SJCRH30 (cell line): ENCODE measurements at places on chromosomes 2 and 18.

DNA sequence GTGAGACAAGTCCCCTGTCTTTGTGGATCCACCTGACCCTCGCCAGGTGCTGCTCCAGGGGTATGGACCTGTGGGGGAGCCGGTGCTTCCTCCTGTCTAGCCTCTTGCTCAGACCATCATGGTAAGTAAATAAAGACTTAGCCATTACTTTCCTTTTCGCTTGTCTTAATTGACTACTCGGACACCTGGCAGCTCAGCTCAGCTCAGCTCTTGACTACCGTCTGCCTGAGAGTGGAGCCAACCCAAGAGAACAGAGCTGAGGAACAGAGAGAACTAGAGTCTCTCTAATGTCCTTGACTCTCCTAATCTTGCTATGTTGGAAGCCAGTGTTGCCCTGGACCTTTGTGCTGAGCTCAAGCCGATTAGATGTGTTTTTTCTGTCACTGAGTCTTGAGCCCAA lies 170.3 kb upstream of the CXCR4 start:
- no peak for DNase-seq

DNA sequence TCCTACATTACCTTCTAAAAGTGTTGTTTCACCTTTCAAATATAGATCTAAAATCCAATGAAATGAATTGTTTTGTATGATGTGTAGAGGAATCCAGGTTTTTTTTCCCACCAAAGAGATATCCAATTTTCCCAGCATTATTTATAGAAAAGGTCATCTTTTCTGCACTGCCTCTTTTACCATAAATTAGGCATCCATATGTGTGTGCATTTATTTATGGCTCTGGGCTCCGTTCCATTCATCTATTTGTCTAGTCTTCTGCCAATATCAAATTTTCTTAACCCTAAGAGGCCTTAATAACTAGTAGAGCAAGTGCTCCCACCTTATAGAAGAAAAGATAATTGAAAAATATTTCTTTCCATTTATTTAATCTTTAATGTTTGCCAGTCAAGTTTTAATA lies 88.3 kb downstream of the ATAD2B start:
- no peak for DNase-seq

- no peak for DNase-seq
Measured at GRCh38 chr2:15201009-15201408, 360.1 kb downstream of the NBAS start.

DNA sequence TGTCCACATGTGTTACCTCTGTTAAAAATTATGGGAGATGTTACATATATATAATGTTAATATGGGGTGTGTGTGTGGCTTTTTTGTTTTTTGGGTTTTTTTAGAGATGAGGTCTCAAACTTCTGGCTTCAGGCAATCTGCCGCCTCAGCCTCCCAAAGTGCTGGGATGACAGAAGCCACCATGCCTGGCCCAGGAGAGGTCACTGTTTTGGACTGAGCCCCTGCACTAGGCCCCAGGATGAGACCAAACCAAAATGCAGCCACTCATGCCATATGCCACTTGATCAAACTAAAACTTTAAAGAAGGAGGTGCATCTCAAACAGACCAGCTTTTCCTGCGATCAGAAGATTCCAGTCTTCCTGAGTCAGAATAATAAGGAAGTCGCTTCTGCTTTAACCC lies 2.5 kb downstream of the ADI1 start:
- DNase-seq, result no peak

DNA sequence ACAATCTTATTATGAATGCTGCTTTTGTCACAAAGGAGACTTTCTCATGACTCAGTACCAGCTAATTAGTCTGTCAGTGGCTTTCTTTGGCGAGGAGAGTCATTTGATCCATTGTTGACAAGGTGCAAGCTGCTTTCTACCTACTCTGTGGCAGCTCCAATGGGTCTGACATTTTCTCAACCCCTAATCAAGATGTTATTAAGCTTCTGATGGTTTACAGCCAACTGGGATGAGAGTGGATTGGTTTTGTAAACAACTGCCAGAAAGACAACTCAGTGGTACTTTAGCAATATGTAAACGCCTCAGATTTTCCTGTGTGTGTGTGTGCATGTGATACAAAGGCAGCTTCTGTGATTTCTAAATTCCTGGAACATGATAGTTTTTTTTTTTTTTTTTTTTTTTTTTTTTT lies 8.2 kb upstream of the CLIP4 start:
- no peak for DNase-seq
